ENCODE measurements at places on chromosomes 12 and 14. TPM values are rescaled to one million over a fixed set of nuclear protein-coding genes. Genes with fewer than 3 reads are reported as not detected.

Gene MMP19
- not detected for total RNA-seq

Gene ADGRD1
- 1.3 TPM for total RNA-seq

Gene KCNH3
- 0.08 TPM for total RNA-seq

Gene AKAP6
- 5.3 TPM for total RNA-seq

Gene IFI27
- total RNA-seq: 2.0 TPM

Gene SDR9C7
- total RNA-seq: not detected

Gene ABHD4
- 10.2 TPM for total RNA-seq

Gene BDKRB2
- not detected for total RNA-seq

Gene FAM186B
- total RNA-seq: 0.48 TPM

Gene SIX1
- not detected for total RNA-seq

Gene HDAC7
- 12.6 TPM for total RNA-seq

Gene EEA1
- total RNA-seq: 27.7 TPM

Gene MYH6
- total RNA-seq: not detected

Gene ZNF839
- 13.1 TPM for total RNA-seq

Gene ABHD12B
- not detected for total RNA-seq

Gene IL25
- total RNA-seq: not detected

Gene KRT3
- not detected for total RNA-seq

Gene CLBA1
- 0.56 TPM for total RNA-seq

Gene CABP1
- 2.4 TPM for total RNA-seq

Gene FOXG1
- 0.44 TPM for total RNA-seq

Gene KRT75
- not detected for total RNA-seq

Gene OR10AD1
- not detected for total RNA-seq

Gene CCNK
- 74.6 TPM for total RNA-seq

Gene ABCC9
- 0.05 TPM for total RNA-seq

Gene BATF
- total RNA-seq: 107 TPM

Gene EIF2S1
- total RNA-seq: 183 TPM
